ENCODE measurements at places on chromosomes 13 and 19.

GRCh38 chr19:17648786-17649185, 39.4 kb downstream of the UNC13A start:
- no peaks in the 10 kb centered on the region for H3K27me3 ChIP-seq
- H3K27ac ChIP-seq, result no peak overlapping the region
- H3K4me3 ChIP-seq, result no peak overlapping the region
- H3K36me3 ChIP-seq, result no peaks in the 10 kb centered on the region
- DNase-seq, result no peak

- H3K27ac ChIP-seq, result no peak overlapping the region
- H3K27me3 ChIP-seq, result no peaks in the 10 kb centered on the region
- H3K36me3 ChIP-seq, result peaks cover 26% of the 10 kb centered on the region
- DNase-seq, result no peak
- H3K4me3 ChIP-seq, result peak overlapping the region; percentile 55
- no peaks in the 10 kb centered on the region for H3K4me1 ChIP-seq
Observed at GRCh38 chr19:9289231-9289884, 20.3 kb downstream of the ZNF699 start.

- H3K36me3 ChIP-seq, result no peaks in the 10 kb centered on the region
- H3K27ac ChIP-seq, result no peak overlapping the region
- peaks cover 61% of the 10 kb centered on the region for H3K27me3 ChIP-seq
- no peaks in the 10 kb centered on the region for H3K4me1 ChIP-seq
- no peak overlapping the region for H3K4me3 ChIP-seq
- DNase-seq, result no peak
Observed at GRCh38 chr19:28862238-28862637, 350.7 kb downstream of the UQCRFS1 start.

GRCh38 chr13:85411591-85411990, 387.6 kb downstream of the SLITRK6 start:
- H3K27ac ChIP-seq, result no peak overlapping the region
- no peaks in the 10 kb centered on the region for H3K27me3 ChIP-seq
- H3K36me3 ChIP-seq, result no peaks in the 10 kb centered on the region
- no peak overlapping the region for H3K4me3 ChIP-seq

- no peaks in the 10 kb centered on the region for H3K27me3 ChIP-seq
- no peaks in the 10 kb centered on the region for H3K4me1 ChIP-seq
- H3K4me3 ChIP-seq, result no peak overlapping the region
- H3K36me3 ChIP-seq, result no peaks in the 10 kb centered on the region
- DNase-seq, result peak; percentile 86
Observed at GRCh38 chr13:24995225-24995804, 100.6 kb upstream of the PABPC3 start.

Data from endodermal cell (in vitro differentiated cells).